Epithelial cell of esophagus (primary cell): ENCODE measurements at places on chromosomes 3 and 15.

- DNase-seq, result no peak
Measured at GRCh38 chr3:142021127-142021526, 128.2 kb downstream of the TFDP2 start.

DNA sequence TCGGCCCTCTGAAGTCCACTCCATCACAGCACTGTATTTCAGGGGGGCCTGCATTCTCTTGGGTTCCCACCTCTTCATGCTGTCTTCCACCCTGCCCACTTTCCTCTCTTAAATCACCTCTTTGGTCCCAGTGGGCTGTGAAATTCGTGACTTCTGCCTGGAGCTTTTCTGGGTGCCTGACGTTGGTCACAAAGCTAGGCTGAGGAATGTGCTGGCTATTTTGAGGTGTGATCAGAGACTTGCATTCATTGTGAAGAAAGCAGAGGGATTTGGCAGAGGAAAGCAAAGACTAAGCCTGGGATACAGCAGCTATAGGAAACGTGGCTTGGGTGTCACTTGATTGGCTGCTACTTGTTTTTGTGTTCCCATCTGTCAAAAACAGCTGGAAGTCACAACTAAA lies 202.5 kb downstream of the SATB1 start:
- no peak for DNase-seq

DNA sequence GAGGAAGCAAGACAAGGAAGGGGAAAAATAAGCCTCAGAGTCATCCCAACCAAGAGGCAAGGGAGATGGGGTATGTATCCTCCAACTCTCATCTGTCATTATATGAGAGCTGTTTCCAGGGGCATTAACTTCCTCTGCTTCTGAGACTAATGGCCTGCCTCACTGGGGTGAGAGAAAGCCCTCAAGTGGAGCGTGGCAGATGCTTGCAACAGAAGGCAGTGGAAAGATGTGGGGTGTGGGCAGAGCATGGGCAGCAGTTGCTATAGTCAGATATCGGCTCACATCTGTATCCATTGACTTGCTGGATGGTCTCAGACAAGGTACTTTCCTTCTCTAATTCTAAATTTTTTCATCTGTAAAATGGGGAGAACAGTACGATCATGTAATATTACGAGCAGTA lies 81.7 kb upstream of the PLCL2 start:
- no peak for DNase-seq

DNA sequence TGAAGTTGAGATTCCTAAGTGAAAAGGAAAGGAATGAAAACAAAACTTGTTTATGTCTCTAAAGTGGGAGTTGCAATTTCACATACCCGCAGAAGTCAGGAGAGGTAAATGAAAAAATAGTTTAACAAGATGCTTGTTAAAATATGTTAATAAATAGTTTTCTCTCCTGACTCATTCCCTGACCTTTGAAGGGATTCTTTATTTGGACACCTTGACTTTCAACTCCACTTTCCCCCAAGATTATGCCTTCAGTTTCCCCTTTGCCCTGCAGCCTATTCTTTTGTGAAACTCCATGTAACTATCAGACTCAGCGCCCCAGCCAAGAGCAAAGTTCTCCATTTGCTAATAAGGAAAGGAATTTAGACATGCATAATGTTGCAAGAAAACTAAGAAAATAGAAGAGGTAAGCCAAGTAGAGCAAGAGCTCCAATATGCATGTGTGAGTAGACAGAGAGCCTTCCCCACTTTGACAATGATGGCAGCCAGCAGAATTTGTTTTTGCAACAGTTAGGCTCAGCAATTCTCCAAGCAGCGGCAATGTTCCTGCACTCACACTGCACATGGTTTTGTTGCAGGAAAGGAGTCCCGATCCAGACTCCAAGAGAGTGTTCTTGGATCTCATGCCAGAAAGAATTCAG lies 61.2 kb downstream of the CD200 start:
- DNase-seq, result no peak

- DNase-seq, result no peak
Measured at GRCh38 chr15:48367483-48367882, 36.3 kb downstream of the DUT start.

- DNase-seq, result no peak
Measured at GRCh38 chr3:104519468-104520227, 847.1 kb upstream of the ALCAM start.
